Muscle of leg (tissue), 16 donors: ENCODE measurements at places on chromosomes 2 and 18. TPM values are rescaled to one million over a fixed set of nuclear protein-coding genes. Genes with fewer than 3 reads are reported as not detected.

DNA sequence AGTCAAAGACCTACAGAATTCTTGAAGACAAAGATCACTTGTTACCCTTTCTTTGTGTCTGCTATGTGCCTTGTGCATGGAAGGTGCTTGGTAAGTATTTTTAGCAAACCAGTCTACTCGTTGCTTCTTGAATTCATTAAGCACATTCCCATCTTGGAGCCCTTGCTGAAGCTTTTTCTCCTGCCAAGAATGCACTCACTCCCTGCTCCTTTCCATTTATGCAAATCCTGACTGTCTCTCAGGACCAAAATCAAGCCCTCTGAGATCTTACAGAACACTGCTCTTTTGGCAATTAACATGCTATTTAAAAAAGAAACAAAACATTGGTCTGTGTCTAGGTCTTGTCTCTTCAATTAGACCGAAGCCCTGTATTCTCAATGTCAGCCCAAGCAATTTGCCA lies 75.8 kb downstream of the CLHC1 start:
- H3K4me1 ChIP-seq: peaks cover 58% of the 10 kb centered on the region
- H3K4me3 ChIP-seq: no peak overlapping the region
- DNase-seq: peak; percentile 84
- no peaks in the 10 kb centered on the region for H3K36me3 ChIP-seq
- peak overlapping the region; percentile 54 for H3K27ac ChIP-seq

DNA sequence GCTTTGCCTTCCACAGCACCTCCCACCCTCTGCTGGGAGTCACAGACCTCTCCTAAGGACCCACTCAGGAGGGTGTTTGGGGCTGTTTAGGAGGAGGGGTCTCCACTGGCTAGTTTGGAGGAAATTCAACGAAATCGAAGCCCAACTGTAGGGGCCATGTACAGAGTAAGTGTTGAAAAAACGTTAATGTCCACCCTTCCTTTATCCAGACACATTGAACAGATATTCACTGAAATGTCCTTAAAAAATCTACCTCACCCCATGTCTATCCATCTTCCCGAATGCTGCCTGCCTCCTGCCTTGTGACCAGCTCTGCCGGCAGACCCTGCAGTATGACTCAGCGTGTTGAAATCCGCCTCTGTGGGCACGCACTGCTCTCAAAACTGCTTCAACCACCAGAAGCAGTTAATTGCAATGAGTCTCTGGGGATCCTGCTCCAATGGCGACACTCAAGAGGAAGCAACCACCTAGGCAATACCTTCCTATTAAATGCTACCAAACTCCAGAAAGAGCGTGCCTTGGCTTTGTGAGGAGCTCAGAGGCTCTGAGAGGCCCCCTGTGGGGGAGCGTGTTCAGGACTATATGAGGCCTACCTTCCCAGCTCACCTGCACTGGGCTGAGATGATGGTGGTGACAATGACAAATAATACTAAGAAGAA lies 61.4 kb upstream of the RTN4 start:
- DNase-seq: peak; percentile 79
- no peaks in the 10 kb centered on the region for H3K27me3 ChIP-seq
- peaks cover 46% of the 10 kb centered on the region for H3K4me1 ChIP-seq
- H3K36me3 ChIP-seq: no peaks in the 10 kb centered on the region
- peak overlapping the region; percentile 94 for H3K27ac ChIP-seq

GRCh38 chr2:125746321-125747164 lies 909.4 kb upstream of the GYPC start:
- H3K36me3 ChIP-seq: no peaks in the 10 kb centered on the region
- no peaks in the 10 kb centered on the region for H3K4me1 ChIP-seq
- no peak overlapping the region for H3K4me3 ChIP-seq

DNA sequence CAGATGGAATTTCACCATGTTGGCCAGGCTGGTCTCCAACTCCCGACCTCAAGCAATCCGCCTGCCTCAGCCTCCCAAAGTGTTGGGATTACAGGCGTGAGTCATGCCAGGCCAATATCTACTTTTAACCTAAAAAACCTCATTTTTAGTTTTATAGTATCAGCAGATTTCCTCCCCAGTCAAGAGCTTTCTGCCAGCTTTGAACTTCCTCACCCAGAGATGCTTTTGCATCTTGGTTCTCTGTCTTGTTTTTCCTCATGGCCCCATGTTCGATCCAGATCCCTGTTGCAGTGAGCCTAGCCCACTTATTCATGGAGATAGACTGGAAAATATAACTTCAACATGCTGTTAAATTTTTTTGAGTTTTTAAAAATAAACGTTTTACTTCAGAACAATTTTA lies 33.1 kb upstream of the CFAP36 start:
- no peaks in the 10 kb centered on the region for H3K27me3 ChIP-seq
- H3K4me3 ChIP-seq: no peak overlapping the region
- DNase-seq: no peak
- peaks cover 8% of the 10 kb centered on the region for H3K4me1 ChIP-seq
- no peaks in the 10 kb centered on the region for H3K36me3 ChIP-seq

GRCh38 chr18:2998644-2999043 lies 14.3 kb downstream of the LPIN2 start:
- no peak overlapping the region for H3K4me3 ChIP-seq
- no peak for DNase-seq
- H3K27me3 ChIP-seq: no peaks in the 10 kb centered on the region
- H3K4me1 ChIP-seq: peaks cover 12% of the 10 kb centered on the region
- H3K27ac ChIP-seq: no peak overlapping the region

DES gene
- total RNA-seq: 2,854 TPM

GRCh38 chr2:149645391-149645790 lies 57.8 kb upstream of the MMADHC start:
- H3K27me3 ChIP-seq: no peaks in the 10 kb centered on the region
- H3K4me3 ChIP-seq: no peak overlapping the region
- no peaks in the 10 kb centered on the region for H3K36me3 ChIP-seq
- H3K27ac ChIP-seq: no peak overlapping the region
- DNase-seq: no peak
- no peaks in the 10 kb centered on the region for H3K4me1 ChIP-seq

GRCh38 chr2:232576995-232577394 lies 26.5 kb downstream of the EIF4E2 start:
- peaks cover 26% of the 10 kb centered on the region for H3K4me1 ChIP-seq
- peaks cover 34% of the 10 kb centered on the region for H3K36me3 ChIP-seq
- DNase-seq: no peak
- H3K27ac ChIP-seq: peak overlapping the region; percentile 7
- H3K27me3 ChIP-seq: no peaks in the 10 kb centered on the region
- no peak overlapping the region for H3K4me3 ChIP-seq

GRCh38 chr2:67393237-67393636 lies 3.9 kb upstream of the ETAA1 start:
- H3K27ac ChIP-seq: no peak overlapping the region
- DNase-seq: no peak
- no peaks in the 10 kb centered on the region for H3K27me3 ChIP-seq
- no peaks in the 10 kb centered on the region for H3K36me3 ChIP-seq

MYL1 gene
- 10,096 TPM for total RNA-seq

DNA sequence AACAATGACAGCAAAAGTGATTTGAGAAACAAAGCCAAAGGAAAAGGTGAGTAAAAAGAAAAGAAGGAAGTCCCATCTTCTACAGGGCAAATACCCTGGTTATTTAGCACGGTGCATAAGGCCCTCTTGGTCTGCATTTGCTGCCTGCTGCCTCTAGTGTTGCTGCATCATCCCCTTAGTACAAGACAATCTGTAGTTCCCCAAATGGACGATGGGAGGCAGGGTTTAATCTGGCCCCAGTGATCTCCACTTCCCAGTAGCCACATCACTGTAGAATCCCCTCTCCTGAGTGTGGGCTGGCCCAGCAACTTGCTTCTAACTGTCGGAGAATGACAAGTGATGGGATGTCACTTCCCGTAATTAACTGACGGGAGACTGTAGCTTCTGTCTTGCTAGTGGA lies 85.1 kb downstream of the CTAGE1 start:
- no peak overlapping the region for H3K27ac ChIP-seq
- peaks cover 7% of the 10 kb centered on the region for H3K4me1 ChIP-seq
- no peak overlapping the region for H3K4me3 ChIP-seq

- no peaks in the 10 kb centered on the region for H3K36me3 ChIP-seq
- no peaks in the 10 kb centered on the region for H3K27me3 ChIP-seq
- no peak for DNase-seq
- no peaks in the 10 kb centered on the region for H3K4me1 ChIP-seq
These were observed 568.1 kb upstream of the CRIM1 start for GRCh38 chr2:35787302-35788031.

DNA sequence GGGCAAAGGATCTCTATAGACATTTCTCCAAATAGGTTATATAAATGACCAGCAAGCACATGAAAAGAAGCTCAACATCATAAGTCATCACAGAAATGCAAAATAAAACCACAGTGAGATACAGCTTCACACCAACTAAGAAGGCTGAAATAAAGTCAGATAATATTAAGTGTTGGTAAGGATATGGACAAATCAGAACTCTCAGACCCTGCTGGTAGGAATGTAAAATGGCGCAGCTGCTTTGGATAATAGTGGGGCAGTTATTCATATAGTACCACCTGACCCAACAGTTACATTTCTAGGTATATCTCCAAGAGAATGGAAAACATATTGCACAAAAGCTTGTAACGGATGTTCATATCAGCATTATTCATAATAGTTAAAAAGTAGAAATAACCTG lies 14.0 kb downstream of the EPB41L5 start:
- no peaks in the 10 kb centered on the region for H3K27me3 ChIP-seq
- no peaks in the 10 kb centered on the region for H3K4me1 ChIP-seq
- H3K27ac ChIP-seq: no peak overlapping the region
- no peak overlapping the region for H3K4me3 ChIP-seq
- DNase-seq: no peak

DNA sequence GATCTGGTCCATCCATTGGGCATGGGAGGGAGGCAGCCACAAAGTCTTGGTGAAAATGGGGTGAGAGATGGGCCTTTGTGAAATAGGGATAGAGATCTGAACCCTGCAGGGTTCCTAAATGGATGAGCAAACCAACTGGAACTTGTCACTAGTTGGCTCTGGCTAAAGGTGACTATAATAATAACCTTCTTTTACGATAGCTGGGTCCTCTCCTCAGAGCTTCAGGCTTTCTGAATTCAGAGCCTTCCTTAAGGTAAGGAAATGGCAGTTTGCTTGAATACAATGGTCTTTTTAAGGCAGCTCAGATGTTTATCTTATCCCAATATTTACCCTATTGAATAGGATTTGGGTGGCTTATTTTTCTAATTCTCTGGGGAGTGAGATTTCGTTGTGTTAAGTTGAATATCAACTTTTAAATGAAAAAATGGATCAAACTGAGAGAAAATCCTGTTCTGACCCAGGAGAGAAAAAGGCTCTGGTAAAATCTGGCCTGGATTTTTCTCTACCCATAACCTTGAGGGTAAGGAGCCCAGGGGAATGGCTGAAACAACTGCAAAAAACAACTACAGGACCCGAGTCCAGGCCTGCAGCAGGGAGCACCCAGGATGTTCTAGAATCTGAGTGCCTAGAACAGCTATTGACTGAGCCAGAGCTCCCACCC lies 61.1 kb upstream of the CXCR4 start:
- no peaks in the 10 kb centered on the region for H3K4me1 ChIP-seq
- DNase-seq: no peak
- H3K27ac ChIP-seq: no peak overlapping the region
- H3K36me3 ChIP-seq: no peaks in the 10 kb centered on the region
- H3K4me3 ChIP-seq: no peak overlapping the region

GRCh38 chr2:99858951-99859596 lies 283.3 kb downstream of the AFF3 start:
- DNase-seq: no peak
- no peaks in the 10 kb centered on the region for H3K36me3 ChIP-seq
- H3K4me3 ChIP-seq: no peak overlapping the region
- H3K27ac ChIP-seq: no peak overlapping the region

CIB4 gene
- not detected for total RNA-seq

DNA sequence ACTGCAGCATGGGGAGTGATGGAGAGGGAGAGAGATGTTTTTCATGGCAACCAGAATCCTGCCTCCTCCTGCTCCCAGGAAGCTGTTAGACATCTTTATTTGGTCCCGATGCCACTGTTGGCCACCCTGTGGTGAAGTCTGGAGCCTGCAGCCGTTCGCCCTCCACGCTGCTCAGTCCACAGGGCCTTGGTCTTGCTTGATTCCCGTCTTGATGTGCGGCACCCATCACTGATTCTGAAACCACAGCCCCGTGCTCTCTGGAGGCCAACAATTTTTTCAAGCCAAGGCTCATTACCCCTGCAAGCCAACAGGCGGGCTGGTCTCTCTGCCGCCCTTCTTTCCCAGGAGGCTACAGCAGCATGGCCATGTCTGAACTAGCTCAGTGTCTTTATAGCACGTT lies 24.5 kb downstream of the SIGLEC15 start:
- H3K27me3 ChIP-seq: no peaks in the 10 kb centered on the region
- no peak overlapping the region for H3K4me3 ChIP-seq
- no peak for DNase-seq
- H3K27ac ChIP-seq: no peak overlapping the region
- peaks cover 42% of the 10 kb centered on the region for H3K36me3 ChIP-seq
